ENCODE measurements at places on chromosomes 11 and 22.

DNA sequence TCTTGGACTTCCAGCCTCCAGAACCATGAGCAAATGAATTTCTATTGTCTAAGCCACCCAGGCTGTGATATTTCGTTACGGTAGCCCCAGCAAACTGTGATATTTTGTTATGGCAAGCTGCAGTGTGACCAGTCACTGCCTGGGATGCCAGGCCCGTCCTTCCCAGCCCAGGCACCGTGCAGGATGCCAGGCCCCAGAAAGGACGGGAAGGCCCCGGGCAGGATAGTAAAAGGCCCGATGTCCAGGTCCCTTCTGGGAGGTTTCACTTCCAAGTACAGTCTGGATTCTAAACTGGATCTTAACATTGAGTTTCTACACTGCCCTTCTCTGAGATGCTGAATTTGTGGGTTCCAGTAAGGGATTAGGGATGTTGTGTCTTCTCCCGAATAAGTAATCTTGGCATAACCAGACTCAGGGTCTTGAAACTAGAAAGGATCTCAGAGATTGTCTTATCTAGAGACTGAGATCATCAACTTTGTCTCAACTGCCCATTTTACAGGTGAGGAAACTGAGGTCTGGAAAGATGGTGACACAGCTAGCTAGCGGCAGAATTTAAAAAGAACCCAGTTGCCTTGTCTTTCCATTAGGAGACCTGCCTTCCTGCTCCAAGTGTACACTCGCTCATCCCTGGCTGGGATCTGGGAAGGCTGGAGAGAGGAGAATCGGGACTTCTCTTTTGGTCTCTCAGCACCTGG lies 19.9 kb downstream of the RPUSD4 start:
- no peak for DNase-seq

DNA sequence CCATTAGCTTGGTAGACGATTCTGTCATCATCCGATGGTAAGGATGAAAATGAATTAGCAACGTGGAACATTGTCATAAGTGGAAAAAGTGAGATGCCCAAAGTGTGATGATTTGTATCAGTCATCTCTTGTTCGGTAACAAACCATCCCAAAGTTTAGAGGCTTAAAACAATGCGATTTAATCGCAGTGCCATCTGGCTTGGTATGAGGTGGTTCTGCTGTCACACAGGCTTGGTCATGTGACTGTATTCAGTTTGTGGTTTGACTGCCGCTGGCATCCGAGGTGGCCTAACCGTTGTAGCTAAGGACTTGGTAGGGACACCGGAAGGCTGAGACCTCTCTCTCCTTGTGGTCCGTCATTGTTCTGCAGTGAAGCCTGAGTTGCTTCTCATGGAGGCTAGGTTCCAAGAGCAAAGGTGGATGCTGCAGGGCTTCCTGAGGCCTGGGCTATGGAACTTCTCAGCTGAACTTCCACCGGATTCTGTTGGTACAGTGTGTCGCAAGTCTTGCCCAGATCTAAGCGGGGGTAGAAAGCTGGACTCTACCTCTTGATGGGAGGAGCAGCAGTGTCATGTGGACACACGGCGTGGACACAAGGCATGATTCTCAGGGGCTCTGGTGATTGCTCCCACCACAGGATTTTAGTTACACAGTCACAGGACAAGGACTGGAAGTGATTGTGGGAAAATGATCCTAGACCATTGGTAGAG lies 36.3 kb downstream of the BCR start:
- DNase-seq, result no peak

GRCh38 chr11:28757725-28758515 lies 649.7 kb downstream of the METTL15 start:
- no peak for DNase-seq

GRCh38 chr11:2140411-2141400 lies 1.5 kb upstream of the IGF2 start:
- DNase-seq, result no peak

DNA sequence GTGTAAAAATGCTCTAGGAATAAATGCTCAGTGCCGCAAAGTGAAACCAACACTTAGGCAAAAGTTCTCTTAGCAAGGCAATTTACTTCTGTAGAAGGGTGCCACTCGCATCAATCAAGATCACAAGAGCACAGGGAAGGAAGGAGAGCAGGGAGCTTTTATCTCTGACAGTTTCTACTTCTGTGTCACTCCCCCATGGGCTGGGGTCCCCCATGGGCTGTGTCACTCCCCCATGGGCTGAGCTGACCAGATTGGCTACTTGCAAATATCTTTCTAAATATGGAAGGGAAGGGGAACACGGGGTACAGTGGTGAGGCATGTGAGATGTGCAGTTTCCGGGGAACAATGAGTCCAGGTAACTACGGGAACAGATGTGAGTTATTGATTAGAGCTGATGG lies 397 bp downstream of the OR52N2 start:
- DNase-seq, result no peak

- DNase-seq, result no peak
These were observed 38.7 kb downstream of the CYTH4 start for GRCh38 chr22:37320726-37321677.

Measured in globus pallidus (tissue), 1 donor.